RKO (cell line): ENCODE measurements at places on chromosomes 5 and 9.
A peak's percentile ranks its signal among the peaks of the same experiment; 100 is the strongest.

DNA sequence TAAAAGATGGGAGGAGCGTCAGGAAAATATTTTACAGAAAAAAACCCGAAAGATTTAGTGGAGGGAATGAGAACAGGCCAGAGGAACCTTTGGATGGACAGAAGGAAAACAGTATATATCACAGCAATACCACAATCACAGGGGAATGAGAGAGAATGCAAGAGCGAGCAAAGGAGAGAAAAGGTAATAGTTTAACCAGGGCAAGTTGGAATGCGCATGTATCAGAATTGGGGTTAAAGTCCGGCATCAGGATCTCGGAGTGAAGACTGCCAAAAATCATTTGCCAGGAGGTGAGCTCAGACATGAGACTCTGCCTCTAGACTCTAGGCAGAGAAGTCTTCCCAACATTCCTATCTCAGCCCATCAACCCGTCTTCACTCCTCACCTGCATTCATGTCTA is 36.8 kb downstream of the PCDHGC5 start:
- no peak for DNase-seq

DNA sequence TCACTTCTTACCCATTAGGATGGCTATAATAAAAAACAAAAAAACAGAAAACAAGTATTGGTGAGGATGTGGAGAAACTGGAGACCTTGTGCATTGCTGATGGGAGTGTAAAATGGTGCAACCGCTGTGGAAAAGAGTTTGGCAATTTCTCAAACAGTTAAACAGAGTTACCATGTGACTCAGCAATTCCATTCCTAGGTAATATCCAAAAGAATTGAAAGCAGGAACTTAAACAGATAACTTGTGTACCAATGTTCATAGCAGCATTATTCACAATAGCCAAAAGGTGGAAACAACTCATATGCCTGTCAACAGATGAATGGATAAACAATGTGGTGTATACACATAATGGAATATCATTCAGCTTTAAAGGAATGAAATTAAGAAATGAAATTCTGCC is 28.9 kb downstream of the DCP2 start:
- DNase-seq = no peak

DNA sequence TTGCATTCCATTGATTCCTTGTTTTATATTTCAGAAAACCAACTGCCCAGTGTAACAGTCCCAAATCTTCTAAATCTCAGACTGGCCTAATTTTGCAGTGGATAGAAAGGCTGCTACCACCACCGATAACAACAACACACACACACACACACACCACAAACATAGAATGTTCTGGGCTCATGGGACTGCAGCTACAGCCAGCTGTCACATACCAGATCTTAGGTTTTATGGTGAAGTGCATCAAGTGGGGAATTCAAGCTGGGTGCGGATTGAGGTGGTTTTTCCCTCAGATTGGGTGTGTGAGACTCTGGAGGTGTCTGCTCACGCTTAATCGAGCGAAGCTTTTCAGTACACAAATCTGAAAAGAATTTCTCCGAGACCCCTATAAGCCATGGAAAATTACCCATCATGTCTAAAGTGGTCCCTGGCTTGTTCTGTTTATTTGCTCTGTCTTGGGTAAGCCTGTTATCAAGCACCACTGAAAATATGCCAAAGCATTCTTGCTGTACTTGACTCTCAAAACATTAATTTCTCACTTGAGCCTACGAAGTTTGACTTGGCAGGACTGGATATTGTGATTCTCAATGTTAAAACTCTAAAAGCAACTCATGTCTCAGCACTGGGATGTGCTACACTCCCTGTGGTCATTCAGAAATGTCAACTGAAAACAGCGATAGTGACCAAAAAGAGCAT is 71.1 kb downstream of the ALDH7A1 start:
- no peak for DNase-seq

DNA sequence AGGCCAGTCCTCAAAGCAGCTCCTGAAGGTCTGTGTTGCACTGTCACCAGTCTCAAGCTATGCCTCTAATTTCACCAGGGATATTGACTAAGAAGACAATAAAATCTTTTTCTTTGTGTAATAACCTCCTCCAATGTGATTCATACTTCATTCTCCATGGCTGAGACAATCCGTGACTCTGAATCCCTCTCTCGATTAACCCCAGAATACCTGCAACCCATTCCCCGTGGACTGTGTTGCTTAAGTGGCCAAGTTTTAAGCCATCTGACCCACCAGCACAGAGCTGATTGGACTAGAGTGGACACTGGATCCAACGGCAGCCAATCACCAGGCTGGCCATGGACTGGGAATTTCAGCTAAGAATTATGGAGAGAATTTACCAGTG is 5.4 kb upstream of the CCIN start:
- DNase-seq = peak; percentile 34
